ENCODE measurements at places on chromosomes 11 and 22.
A peak's percentile ranks its signal among the peaks of the same experiment; 100 is the strongest.

DNA sequence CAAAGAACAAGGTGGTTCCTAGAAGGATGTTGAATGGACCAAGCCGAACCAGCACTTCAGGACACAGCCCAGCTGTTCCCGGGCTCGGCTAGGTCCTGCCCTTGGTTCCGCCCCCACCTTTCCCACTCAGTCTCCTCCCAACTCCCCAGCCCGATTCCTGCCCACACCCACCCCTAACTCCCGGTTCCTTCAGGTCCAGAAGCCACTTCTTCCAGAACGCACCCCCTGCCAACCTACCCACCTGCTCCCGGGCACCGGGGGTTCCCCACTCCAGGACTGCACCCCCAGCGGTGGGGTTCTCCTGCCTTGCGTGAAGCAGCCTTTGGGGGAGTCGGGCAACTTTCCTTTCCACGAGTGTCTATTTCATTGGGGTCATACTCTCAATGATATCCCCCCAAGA is 30.7 kb downstream of the CERK start:
- no peak for DNase-seq

GRCh38 chr11:85444479-85444878 is 182.7 kb downstream of the DLG2 start:
- DNase-seq = no peak

GRCh38 chr11:92411431-92411830 is 186.8 kb downstream of the FAT3 start:
- no peak for DNase-seq

DNA sequence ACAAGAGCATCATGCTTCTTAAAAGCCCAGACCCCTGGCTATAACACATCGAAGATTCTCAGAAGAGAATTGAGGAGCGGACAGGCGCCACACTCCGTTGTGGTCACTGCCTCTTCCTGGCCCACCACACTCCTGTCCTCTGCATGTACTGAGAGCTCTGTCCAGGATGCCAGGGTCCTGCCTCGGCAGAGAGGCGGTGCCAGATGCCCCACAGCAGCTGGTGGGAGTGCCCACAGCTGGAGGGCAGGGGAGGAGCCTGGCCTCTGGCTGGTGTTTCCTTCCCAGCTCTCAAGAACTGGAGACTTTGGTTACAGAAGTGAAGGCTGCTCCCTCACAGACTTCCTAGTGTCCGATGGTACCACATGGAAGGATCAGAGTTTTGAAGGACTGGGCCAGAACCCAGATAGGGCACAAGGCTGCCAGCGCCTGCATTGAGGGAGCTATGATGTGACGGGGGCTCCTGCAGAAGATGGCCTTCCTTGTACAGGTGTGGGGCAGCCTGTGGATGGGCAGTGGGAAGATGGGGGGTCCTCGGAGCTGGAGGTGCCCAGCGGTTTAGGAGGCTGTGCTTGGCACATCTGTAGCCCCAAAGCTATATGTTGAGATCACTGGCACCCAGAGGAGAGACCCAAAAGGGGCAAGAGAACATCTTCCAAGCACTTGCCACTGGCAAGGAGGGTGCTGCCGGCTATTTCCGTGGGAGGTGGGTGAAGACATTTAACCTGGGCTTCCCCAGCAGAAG is 19.4 kb downstream of the RSPH14 start:
- no peak for DNase-seq

DNA sequence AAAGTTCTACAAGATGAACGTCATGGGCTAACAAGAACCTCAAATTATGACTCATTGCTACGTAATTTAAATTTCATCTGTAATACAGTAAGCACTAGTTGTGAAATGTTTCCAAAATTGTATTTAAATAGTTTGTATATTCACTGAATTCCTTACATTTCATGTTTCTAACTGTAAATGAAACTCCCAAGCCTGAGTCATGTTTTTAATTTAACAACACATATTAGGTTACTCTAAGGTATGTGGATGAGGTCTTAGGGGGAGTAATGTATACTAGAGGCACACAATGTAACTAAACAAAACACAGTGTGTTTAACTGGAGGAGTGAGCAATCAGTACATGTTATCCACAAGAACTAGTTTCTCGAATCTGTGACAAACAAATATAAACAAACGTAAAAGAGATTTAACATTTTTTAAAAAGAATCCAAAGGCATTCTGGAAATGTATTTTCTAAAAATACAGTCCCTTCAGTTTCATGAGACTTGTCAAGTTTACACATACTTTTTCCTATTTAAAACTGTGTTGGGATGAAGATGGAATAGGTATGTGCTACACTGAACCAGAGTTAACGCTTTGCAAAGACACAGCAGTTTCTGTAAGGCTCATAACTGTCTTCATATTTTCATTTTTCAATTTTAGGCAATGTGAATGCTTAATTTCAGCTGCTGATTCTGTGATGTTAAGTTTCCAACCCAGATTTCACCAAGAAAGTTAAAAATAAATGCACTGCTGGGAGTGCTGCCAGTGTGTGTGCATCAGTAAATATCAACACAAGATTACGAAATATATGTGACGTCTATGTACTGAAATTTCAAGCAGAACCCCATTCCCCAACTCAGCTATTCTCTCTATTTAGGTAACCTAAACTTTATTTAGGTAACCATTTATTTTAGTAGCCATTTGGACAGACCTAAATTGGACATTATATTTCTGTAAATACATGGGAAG is 52.6 kb downstream of the PITPNB start:
- no peak for DNase-seq

DNA sequence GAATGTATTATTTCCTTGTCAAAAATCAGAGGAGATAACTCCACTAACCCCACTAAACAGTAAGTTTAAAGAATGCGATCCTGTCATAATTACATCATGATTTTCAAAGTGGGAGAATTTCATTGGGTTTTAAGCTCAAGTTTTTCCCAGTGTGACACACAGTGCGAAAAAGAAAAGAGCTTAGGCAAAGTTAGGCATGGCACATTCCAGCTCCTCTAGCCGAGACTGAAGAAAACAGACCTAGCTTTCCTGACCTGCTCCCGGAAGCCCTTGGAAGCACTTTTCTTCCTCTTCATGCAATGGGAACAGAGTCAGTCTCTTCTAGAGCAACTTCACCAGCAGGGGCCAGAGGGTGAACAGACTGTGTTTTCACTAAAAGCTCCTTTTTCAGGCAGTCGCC is 76.6 kb upstream of the AKIP1 start:
- DNase-seq = no peak

DNA sequence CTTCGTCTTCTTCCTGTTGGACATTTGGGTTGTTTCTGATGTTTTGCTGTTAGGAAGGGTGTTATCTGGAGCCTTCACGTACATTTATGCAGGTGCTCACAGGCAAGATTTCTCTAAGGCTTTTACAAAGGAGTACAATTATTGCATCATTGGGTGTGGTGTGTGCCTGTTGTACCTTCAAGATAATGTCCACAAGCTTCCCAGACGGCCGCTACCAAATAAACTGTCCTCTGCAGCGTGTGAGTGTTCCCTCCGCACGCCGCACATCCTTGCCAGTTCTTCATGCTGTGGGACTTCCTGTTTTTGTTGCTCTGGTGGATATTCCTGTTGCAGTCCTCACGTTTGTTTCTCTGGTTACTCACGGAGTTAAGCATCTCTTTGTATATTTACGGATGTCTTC is 133.3 kb downstream of the TBC1D22A start:
- DNase-seq = no peak

GRCh38 chr11:72497731-72498130 is 63.4 kb upstream of the CLPB start:
- no peak for DNase-seq

GRCh38 chr11:12692229-12693075 is 18.2 kb downstream of the TEAD1 start:
- DNase-seq = no peak

DNA sequence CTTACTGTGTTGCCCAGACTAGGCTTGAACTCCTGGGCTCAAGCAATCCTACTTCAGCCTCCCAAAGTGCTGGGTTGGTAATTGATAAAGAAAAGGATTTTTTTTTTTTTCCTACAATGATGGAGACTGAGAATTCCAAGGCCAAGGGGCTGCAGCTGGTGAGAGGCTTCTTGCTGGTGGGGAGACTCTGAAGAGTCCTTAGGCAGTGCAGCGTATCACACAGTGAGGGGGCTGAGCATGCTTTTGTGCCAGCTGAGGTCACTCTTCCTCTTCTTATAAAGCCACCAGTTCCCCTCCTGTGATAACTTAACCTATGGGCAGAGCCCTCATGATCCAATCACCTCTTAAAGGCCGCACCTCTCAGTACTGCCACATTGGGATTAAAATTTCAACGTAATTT is 28.2 kb upstream of the CCDC81 start:
- no peak for DNase-seq

DNA sequence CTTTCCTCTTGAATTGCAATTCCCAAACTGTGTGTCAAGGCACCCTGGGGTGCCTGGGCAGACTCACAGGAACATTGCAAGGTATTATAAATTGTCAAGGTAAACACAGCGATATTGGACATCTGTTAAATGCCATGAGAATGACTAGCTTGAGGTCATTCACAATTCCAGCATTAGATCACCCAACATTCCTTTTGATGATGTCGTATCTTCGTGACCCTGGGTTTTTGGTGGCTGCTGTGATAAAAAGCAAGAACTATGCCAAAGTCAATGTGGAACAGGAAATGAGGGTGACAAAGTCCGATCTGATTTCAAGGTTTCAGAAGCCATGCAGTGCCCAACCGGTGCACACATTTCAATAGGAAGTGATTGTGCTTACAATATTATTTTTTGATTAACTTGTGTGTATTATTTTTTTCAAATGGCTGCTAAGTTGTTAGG is 458.4 kb downstream of the MIAT start:
- DNase-seq = no peak

GRCh38 chr11:94090401-94090800 is 38.2 kb upstream of the PANX1 start:
- no peak for DNase-seq

- no peak for DNase-seq
Measured at GRCh38 chr22:18110194-18110953, at the start of gene TUBA8. Gene TUBA8, plus strand, starts transcription at chr22:18110809. Its CDS starts 57 bp downstream, at chr22:18110866.

GRCh38 chr22:20604776-20605221 is 97.4 kb downstream of the MED15 start:
- DNase-seq = no peak

- DNase-seq = no peak
Measured at GRCh38 chr11:107856180-107856980, 2.2 kb downstream of the SLC35F2 start.

GRCh38 chr11:911031-911889 is 650 bp upstream of the CHID1 start:
- no peak for DNase-seq

DNA sequence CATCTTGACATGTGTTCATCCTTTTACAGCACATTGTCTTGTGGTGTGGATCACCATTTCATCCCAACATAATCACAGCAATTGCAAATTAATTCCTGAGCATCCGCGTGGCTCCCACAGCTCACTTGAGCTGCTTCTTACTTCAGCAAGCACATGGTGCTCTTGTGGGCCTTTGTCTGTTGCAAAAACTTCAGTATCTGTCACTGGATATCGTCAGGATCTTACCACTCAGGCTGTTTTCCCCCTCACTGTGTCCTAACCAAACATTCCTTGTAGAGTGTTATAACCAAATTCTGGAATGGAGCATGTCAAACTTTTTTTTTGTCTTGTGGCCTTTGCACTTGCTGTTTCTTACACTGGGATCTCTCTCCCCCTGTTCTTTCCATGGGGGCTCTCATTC is 683.1 kb upstream of the ARHGAP42 start:
- no peak for DNase-seq

DNA sequence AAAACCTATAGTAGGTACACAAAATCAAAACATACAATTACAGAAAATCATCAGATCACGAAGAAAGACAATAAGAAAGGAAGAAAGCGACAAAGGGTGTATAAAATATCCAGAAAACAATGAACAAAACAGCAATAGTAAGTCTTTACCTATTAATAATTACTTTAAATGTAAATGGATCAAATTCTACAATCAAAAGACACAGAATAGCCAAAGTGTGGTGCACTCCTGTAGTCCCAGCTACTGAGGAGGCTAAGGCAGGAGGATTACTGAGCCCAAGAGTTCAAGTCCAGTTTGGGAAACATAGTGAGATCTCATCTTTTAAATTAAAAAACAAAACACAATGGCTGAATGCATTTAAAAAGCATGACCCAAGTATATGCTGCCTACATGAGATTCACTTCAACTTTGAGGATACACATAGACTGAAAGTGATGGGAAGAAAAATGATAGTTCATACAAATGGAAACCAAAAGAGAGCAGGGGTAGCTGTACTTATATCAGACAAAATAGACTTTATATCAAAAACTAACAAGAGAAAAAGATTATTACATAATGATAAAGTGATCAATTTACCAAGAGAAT is 40.6 kb downstream of the ASCL2 start:
- DNase-seq = no peak

DNA sequence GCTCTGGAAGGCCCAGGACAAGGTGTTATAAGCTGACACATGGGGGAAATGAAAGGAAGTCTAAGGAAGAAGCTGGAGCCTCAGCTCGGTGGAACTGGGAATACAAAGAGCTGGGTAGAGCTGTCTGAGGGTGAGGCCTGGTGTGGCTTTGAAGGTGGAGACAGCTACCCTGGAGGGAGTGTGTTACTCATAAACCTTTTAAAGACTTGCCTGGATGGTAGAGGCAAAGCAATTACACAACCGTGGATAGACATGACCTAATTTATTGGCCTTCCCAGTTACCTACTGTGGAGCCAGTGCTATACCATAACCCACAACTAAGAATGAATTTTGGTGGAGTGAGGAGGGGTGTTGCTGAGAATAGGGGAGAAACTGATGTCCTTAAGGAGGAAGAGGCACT is 22.6 kb downstream of the EXPH5 start:
- DNase-seq = no peak

- DNase-seq = no peak
Measured at GRCh38 chr22:25976356-25976755, 192.9 kb upstream of the SEZ6L start.

GRCh38 chr11:26044389-26044788 is 287.5 kb upstream of the ANO3 start:
- no peak for DNase-seq

- DNase-seq = peak; percentile 30
Measured at GRCh38 chr11:18578975-18579598, 9.4 kb downstream of the UEVLD start.

- DNase-seq = no peak
Measured at GRCh38 chr22:39710380-39711150, 140.0 kb downstream of the CACNA1I start.

- no peak for DNase-seq
Measured at GRCh38 chr11:130394615-130395014, 33.8 kb downstream of the ADAMTS8 start.

GRCh38 chr11:116605543-116606459 is 167.0 kb downstream of the BUD13 start:
- DNase-seq = no peak

DNA sequence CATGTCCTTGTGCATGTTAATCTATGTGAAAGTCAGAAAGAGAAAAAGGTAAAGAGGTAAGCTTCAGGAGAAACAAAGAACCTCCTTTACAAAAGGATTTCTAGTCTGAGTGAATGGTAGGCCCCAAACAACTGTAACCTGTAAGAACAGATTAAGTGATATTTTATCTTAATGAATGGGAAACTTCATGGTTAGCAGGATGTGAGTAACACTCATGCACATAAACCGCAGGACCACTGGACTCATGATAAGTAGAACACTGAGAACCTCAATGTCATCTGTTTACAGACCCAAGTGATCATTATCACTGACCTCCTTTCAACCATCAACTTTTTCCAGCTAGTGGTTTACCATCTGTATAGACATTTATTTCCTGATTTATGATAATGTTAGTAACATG is 19.9 kb downstream of the OR8G5 start:
- no peak for DNase-seq

GRCh38 chr11:45158210-45158731 is 11.8 kb downstream of the PRDM11 start:
- no peak for DNase-seq

- DNase-seq = no peak
Measured at GRCh38 chr22:26785932-26786331, 128.5 kb downstream of the MIAT start.

GRCh38 chr11:119108146-119108856 is 1.2 kb downstream of the C2CD2L start:
- DNase-seq = peak; percentile 37
